Stimulated activated CD8-positive, alpha-beta memory T cell treated with anti-CD3 and anti-CD28 coated beads, Interleukin-7, amount 100 ng/mL, for 1 hour (primary cell): ENCODE measurements at places on chromosomes 2 and 18.

GRCh38 chr2:95266781-95267430, 7.3 kb upstream of the PROM2 start:
- no peak for DNase-seq

- no peak for DNase-seq
Measured at GRCh38 chr2:165634855-165635254, 159.2 kb downstream of the GALNT3 start.

DNA sequence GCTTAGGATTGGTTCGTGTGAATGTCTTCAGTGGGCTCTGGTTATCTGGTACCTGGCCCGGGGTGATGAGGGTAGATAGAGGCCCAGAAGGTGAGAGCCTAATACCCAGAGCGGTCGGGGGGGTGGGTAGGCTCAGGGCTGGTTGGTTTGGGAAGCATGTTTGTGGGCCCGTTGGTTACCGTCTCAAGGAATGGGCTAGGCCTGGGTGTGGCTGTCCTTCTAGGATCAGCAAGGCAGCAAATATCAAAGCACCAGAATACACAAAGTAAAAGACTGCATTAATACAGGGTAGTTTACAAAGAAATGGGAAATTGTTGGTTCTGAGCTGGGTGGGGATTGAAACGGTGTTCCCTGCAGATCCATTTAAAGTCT, 6.0 kb upstream of the IL1R2 start:
- DNase-seq: no peak

- DNase-seq: no peak
Measured at GRCh38 chr2:25339791-25340180, 1.9 kb downstream of the DNMT3A start.

DNA sequence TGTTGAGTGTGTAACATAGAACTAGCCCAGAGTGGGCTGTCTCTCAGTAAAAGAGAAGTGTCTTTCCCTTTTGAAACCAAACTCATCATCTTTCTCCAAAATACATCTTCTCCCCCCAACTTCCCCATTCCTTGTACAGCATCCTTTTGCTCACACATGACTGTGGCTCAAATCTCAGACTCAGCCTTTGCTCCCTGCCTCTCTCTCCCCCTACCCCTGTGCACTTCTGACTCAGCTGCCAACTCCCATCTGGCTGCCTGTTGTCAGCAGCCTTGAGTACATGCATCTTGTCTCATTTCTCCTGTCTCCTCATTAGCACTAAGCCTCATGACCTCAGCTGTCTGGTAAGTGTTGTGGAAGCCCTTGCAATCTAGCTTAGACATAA, 18.1 kb upstream of the MGAT4A start:
- DNase-seq: no peak

DNA sequence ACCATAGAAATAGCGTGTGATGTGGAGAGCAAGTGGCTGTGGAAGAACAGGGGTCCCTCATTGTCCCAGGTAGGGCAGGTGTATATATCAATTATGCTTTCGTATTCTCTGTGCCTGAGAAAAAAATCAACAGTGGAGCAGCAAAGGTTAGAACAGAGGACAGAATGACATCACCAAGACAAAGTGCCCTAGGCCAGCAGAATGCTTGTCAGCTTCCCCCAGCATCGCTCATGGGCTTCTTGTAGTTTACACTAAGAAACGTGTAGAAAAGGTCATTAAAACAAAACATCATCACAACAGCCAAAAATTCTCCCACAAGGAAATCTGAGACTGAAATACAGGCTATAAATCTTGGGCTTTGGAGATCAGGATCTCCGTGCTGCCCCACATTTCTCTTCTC, 288.0 kb downstream of the TDRD15 start:
- DNase-seq: no peak

- no peak for DNase-seq
Measured at GRCh38 chr2:113257516-113258264, 21.0 kb downstream of the PAX8 start.

GRCh38 chr2:190656301-190656700, 7.4 kb downstream of the NAB1 start:
- DNase-seq: no peak

GRCh38 chr2:222568865-222569264, 87.0 kb downstream of the FARSB start:
- no peak for DNase-seq

GRCh38 chr2:71469403-71470398, 16.3 kb downstream of the DYSF start:
- no peak for DNase-seq
